ENCODE measurements at places on chromosomes 13 and 19.

DNA sequence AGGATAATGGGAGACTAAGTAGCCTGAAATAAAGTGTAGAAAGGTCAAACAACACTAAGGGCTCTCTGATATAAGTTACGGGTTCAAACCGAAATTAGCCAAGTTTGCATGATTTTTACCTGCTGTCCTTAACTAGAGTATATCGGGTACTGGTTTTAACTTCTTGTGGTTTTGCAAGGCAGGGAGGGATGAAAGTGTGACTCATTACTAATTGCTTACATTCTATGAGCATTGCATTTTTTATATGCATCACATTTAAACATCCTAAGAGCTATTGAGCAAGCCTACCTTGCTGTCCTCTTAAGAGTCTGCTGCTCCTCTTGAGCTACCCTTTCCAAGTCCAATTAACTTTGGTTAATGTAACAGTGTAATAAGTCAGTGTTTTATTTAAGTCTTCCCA lies 415.4 kb downstream of the SLITRK5 start:
- no peak for DNase-seq

- no peak for DNase-seq
These were observed 18.1 kb downstream of the DPP9 start for GRCh38 chr19:4705413-4706131.

DNA sequence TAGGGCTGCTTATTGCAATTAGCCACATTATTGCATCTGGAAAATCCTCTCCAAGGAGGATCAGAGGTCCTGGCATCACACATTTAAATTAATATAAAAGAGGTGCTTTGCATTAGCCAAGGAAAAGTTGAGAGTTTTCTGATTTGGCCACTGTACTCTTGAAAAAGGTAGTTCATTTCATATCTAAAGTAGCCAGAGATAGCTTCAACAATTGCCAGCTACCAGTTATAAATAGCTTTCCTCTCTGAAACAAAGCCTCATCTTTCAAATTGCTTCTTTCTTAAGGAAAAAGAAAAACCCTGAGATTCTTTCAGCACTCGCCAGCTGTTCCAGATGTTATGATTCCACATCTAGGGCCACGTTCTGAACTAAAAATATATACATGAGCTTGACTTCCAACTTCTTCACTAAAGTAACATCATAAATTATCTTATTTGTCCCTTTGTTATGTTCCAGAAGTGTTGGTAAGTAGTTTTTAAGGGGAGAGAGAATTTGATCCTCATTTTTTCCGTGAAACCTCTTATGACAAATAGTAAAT lies 69.6 kb downstream of the ERCC5 start:
- no peak for DNase-seq

DNA sequence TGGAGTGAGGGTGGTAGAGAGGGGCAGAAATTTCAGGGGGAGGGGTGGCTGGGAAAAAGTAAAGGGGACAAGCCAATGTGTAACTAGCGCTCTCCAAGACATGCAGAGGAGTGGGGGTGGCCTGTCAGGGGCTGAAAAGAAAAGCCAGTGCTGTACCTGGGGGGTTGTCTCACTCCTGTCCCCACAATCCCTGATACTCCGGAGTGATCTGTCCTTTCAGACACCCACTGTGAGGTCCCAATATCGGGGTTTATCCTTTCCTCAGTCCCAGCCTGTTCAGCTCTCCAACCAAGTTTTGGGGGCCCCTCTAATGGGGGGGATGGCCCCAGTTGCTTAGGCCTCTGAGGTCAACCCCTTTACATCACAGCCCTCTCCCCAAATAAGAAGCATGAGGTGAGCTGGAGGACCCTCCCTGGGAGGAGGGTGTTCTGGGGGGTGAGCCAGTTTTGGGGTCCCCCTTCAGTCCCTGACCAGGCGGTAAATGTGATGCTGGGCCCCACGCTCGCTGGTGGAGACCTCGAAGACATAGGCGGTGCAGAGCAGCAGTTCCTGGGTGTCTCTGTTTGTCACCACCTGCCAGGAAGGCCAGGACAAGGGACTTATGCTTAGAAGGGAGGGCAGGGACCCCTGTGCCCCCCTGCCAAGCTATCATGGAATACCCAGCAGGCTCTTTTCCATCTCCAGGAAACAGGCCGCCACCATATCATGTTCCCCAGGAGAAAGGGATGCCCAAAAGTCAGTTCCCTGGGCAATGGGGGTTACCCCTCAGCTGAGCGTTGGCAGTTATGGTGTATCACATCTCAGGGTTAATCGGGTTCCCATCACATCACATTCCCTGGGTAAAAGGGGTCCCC lies 5.9 kb downstream of the CD37 start:
- no peak for DNase-seq

DNA sequence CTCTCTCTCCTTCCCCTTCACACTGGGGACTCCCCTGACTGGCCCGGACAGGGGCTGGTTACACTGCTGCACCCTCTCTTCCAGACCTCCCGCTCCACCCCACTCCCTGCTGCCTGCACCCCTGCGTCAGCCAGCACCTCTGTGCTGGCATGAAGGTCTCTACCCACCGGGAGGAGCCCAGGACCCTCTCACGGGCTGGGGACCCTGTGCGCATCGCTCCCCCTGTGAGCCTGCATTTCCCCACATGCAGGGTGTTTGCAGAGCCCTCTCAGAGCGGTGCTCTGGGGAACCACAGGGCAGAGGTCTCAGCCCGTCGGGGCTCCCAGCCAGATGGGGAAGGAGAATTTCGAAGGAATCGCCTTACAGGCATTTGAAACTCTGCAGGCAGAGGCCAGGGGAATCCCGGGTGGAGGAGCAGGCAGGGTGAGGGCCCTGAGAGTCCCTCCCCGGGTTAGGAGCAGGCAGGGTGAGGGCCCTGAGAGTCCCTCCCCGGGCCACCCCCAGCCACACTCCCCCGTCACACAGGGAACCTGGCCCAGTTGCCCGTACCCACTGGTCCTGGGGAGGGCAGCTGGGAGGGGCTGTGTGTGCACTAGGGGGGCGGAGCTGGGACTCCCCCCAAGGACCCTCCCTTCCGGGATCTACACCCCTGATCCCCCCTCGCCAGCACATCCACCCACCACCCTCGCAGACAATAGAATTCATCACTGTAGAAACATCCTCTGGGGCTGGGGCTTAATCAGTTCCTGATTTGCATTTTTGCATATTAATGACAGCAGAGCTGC lies 16.3 kb upstream of the TCF3 start:
- DNase-seq = no peak

GRCh38 chr19:5364674-5365073 lies 24.1 kb upstream of the PTPRS start:
- no peak for DNase-seq

GRCh38 chr13:23770973-23771372 lies 118.2 kb downstream of the MIPEP start:
- DNase-seq = no peak

- no peak for DNase-seq
These were observed 930 bp upstream of the PDE4C start for GRCh38 chr19:18226956-18227780.

DNA sequence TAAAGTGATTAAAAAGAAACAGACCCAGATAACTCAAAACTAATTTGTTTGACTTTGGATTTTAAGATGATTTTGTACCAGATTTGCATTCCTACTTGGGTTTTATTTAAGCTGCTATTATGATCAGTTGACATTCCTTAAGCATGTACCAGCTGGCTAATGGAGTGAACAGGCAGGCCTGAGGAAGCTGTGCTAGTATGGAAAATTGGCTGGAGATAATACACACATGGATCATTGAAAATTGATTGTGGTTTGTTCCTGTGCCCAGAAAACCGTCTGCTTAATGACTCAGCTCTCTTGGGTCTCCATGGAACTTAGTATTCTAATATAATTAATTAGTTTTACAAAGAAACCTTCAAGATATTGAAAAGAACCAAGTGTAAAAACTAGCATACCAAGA lies 22.6 kb downstream of the POLR1D start:
- no peak for DNase-seq

- no peak for DNase-seq
These were observed 1.3 kb downstream of the IL11 start for GRCh38 chr19:55368701-55369563.

- no peak for DNase-seq
These were observed 43.4 kb upstream of the XPO4 start for GRCh38 chr13:20945952-20946383.

DNA sequence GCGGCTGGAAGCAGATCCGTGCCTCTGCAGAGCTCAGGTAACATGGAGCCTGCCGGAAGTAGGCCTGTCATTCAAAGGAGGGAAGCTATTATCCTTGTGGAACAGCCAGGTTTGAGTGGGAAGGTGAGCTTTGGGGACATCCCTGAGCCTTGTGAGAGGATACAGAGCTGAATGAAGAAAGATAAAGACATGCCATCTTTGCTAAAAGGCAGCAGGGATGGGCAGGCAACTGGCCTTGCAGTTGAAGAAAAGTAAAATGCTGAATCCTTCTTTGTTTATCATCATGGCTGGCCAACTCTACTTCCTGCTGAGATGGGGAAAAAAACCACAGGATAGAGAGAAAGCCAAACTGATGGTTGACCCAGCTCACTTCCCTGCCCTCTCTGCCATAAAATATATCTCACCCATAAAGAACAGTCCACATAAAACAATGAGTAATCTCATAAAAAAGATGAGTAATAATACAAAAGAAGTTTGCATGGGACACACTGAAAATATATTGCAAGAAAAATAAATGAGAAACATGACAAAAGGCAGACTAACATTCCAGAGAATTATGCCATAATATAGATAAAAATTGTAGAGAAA lies 226.3 kb downstream of the DLEU7 start:
- DNase-seq = no peak

GRCh38 chr19:56837004-56837403 lies 3.5 kb downstream of the PEG3 start:
- DNase-seq = no peak

- no peak for DNase-seq
These were observed 813.8 kb downstream of the UQCRFS1 start for GRCh38 chr19:28399187-28399586.

All from effector memory CD4-positive, alpha-beta T cell (primary cell).